Vagina (tissue), 2 donors: ENCODE measurements at places on chromosomes 13 and 19.

DNA sequence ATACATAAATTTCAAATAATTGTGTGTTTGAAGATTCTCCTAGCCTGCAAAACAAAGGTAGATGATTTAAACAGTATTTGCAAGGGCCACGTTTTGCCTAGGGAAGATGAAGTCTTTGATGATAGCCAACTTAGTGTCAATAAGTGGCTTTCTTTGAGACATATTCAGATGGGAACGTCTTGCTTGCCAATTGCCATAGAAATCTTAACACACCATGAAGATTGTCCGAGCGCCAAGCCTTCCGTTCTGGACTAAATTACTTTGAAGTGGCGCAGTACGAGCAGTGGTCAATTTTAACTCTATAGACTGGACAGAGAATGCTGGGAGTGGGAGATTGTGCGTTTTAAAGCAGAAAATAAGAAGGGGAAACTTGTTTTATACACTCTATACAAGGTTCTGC, 9.9 kb downstream of the ZIC5 start:
- DNase-seq, result no peak

- DNase-seq, result peak; percentile 95
Measured at GRCh38 chr13:30341815-30342570, 34.6 kb upstream of the KATNAL1 start.

GRCh38 chr19:4115050-4115817, 8.7 kb downstream of the MAP2K2 start:
- no peak for DNase-seq

DNA sequence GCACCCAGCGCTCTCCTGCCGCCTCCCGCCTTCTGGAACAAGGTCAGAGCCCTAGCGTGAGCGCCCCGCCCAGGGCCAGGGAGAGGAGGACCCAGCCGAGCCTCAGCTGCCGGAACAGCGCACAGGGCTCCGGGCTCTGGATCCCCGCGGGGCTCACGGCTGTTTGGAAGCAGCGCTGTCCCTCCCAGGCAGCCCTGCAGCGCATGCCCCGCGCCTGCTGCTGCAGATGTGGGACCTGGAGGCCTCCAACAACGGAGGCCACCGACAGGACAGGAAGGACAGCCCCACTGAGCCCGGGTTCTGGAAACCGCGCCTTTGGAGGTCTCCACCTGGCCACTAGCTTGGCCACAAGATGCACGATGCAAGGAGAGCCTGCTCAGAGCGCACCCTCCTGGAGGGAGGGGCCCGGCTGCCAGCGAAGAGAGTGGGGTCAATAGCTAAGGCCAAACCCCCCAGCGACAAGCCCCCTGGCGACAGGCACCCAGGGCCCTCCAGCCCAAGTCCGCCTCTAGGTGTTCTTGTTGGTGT, 12.6 kb downstream of the ZSCAN18 start:
- no peak for DNase-seq

- DNase-seq, result no peak
Measured at GRCh38 chr13:98813993-98814392, 61.5 kb upstream of the SLC15A1 start.

- DNase-seq, result no peak
Measured at GRCh38 chr13:21748166-21748565, 77.3 kb downstream of the FGF9 start.

DNA sequence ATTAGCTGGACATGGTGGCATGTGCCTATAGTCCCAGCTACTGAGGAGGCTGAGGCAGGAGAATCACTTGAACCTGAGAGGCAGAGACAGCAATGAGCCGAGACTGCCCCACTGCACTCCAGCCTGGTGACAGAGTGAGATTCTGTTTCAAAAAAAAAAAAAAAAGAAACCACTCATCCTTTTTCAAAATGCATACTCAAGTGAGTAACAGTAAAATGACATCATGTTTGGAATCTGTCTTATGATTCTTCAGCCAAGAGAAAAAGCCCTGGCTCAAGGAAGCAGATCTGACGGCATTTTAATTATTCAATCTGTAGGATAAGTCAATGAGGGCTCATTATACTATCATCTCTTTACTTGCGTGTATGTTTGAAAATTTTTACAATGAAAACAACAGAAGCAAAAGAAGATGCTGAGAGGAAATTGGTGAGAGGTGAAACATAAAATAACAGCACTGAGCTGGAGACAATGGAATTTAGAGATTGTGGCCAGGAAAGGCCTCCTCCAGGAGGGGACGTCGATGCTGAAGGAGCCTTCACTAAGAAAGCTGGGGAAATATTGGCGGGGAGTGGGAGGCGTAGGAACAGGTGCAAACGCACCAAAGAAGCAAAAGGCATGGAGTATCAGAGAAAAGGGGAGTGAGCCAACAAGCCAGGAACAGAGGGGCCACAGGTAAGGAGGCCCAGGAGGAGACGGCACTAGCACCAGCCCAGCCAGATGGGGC, 12.9 kb upstream of the CCNE1 start:
- DNase-seq, result no peak

GRCh38 chr13:31208559-31209122, 8.9 kb downstream of the B3GLCT start:
- no peak for DNase-seq

GRCh38 chr19:275958-276646, 15.1 kb downstream of the PLPP2 start:
- no peak for DNase-seq

GRCh38 chr19:18488838-18489626, 32.8 kb downstream of the ELL start:
- no peak for DNase-seq

DNA sequence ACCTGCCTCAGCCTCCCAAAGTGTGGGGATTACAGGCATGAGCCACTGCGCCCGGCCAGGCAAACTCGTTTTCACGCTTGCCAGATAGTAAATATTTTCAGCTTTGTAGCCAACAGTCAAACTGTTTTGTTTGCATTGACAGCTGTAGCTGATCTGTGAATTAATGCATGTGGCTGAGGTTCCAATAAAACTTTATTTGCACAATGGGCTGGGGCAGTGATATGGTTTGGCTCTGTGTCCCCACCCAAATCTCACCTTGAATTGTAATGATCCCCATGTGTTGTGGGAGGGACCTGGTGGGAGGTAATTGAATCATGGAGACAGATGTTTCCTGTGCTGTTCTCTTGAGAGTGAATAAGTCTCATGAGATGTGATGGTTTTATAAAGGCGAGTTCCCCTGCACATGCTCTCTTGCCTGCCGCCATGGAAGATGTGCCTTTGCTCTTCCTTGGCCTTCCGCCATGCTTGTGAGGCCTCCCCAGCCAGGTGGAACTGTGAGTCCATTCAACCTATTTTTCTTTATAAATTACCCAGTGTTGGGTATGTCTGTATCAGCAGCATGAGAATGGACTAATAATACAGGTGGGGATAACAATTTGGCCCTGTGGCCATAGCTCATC, 22.4 kb upstream of the RANBP3 start:
- DNase-seq, result no peak

DNA sequence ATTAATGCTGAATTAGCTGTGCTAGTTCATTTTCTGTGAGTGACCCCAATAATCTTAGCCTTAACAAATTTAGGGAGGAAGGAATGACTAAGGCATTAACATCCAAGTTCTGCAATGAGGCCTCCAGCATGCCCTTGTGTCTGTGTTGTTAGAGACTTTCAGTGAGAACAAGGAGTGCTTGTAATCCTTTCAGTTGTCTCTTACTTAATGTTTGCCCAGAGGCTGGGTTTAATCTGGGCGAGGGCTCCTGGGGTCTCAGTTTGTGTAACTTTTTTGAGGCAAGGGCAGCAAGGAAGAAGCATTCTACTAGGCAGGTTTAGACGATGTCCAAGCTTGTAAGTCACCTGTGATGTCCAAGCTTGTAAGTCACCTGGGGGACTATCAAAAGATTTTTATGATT, 24.3 kb downstream of the CCNA1 start:
- no peak for DNase-seq

- DNase-seq, result no peak
Measured at GRCh38 chr13:73958657-73959397, 175.4 kb downstream of the KLF12 start.

- no peak for DNase-seq
Measured at GRCh38 chr19:38836983-38837626, 5.5 kb upstream of the ECH1 start.

DNA sequence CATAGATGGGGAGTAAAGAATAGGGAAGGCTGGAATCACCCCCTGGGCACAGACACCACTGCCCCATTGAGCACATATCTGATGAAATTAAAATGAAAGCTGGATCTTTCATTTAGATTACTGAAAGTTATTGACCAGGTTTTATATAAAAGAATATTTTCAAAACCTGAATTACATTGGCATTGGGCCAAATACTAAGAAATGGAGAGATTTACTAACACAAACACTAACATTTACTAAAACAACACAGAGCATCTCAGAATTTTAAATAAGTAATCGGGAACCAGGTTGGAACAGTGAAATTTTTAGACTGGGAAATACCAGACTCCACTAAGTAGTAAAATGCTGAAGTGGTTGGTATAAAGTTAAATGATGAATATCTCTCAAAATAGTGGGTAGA, 88.9 kb downstream of the HS6ST3 start:
- DNase-seq, result no peak

DNA sequence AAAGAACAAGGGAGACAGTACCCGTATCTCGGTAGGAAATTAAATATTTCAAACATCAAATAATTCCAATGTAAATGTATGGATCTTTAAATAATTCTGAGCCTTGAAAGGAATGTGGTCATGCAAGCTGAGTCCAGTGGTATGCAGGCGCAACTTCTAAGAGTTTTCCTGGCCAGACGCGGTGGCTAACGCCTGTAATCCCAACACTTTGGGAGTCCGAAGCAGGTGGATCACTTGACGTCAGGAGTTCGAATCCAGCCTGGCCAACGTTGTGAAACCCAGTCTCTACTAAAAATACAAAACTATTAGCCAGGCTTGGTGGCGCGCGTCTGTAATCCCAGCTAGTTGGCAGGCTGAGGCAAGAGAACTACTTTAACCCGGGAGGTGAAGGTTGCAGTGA, 1.1 kb upstream of the ZNF845 start:
- no peak for DNase-seq

GRCh38 chr19:44782729-44783128, 5.0 kb downstream of the CBLC start:
- no peak for DNase-seq

GRCh38 chr13:32453981-32454380, 26.1 kb upstream of the N4BP2L1 start:
- no peak for DNase-seq

DNA sequence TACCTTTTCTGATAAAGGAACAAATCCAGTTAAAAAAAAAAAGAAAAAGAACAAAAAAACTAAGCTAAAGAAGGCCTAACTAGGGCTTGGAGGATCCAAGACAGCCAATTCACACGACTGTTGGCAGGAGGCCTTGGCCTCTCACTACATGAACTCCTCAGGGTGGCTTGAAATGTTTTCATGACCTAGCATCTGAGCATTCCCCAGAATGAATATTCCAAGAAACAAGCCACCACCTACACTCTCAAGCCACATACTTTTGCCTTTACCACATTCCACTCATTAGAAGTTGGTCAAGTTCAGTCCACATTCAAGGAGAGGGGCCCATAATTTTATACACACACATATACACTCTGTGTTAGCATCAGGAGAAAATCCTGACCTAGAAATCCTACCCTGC, 97.6 kb upstream of the SIAH3 start:
- no peak for DNase-seq

GRCh38 chr13:113631341-113632095, 26.5 kb downstream of the ATP4B start:
- no peak for DNase-seq

- DNase-seq, result no peak
Measured at GRCh38 chr19:5269926-5270325, 70.7 kb downstream of the PTPRS start.

DNA sequence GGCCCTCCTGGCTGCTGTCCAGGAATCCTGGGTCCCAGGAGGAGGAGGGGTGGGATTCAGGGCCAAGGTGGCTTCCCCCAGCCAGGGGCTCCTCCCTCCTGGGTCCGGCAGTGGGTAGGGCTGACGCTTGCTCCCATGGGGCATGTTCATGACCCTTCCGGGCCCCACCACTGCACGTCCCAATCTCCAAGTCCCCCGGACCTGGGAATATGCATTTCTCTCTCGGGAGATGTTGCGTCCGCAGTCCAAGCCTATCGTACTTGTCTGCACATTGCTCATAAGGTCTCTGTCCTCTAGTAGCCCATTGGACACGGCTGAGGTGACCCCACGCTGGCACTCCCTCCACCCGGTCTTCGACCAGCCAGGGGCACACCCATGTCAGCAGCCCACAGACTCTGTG, 192.3 kb downstream of the TEX29 start:
- DNase-seq, result no peak

DNA sequence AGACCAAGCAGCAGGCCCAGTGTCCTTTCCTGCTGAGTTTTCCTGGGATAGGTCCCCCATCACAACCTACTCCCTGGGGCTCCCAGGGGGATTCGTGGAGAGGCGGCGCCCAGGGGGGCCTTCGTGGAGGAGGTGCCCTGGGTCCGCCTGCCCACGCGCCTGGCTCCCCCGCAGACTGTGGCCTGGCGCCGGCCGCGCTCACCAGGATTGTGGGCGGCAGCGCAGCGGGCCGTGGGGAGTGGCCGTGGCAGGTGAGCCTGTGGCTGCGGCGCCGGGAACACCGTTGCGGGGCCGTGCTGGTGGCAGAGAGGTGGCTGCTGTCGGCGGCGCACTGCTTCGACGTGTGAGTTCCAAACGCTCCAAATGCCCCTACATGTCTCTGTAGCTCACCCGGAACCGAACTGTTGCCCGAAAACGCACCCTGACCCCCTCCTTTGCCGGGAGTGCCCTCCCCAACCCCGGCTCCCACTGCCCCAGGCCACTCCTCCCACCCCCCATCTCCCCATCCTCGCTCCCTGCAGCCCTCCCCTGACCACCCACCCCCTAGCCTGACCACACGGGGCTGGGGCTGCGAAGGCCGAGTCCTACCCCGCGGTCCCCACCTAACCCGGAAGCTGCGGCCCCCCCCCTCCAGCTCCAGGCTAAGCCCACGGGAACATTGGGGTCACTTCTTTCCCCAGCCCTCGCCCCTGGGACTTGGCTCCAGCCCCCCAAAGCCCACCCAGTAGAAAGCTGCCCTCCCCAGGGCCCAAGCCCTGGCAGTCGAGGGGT, 3.3 kb downstream of the TIMM13 start:
- DNase-seq, result no peak

DNA sequence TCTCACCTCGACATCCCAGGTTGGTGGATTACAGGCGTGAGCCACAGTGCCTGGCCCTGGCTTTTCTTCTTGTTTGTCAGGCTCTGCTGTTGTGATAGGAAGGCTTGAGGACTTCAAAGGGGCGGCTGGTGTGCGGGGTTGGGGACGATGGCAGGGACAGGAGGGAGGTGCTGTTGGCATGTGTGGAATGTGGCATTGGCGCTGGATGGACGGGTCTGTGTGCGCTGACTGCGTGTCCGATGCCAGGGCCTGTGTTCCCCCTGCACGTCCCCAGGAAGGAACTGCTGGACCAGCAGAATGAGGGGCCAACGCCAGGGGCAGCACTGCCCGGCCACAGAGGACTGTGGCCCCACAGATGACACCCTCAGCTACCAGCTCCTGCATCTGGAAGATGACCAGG, 12.7 kb upstream of the PTBP1 start:
- no peak for DNase-seq

- no peak for DNase-seq
Measured at GRCh38 chr13:23898101-23898500, 799 bp upstream of the C1QTNF9B start.
